NCI-H2081 treated with DMSO at 0.1 percent for 48 hours (cell line): ENCODE measurements at places on chromosomes 6 and 20.

DNA sequence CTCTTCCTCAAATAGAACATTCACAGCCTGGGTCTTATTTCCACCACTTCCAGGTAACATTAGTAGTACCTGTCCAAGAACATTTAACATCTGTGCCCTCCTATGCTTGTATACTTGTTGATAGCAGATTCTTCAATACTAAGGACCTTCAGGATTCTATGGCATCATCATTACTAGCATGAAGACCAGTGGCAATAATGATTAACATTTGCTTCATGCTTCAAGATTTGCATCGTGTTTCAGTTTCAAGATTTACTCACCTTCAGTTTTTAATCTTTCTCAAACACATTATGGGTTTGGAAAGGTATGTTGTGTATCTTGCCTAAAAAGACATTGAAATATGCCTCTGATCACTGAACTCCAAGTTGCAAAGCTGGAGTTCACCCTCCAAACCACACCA, 412.8 kb upstream of the NRSN1 start:
- DNase-seq: no peak

DNA sequence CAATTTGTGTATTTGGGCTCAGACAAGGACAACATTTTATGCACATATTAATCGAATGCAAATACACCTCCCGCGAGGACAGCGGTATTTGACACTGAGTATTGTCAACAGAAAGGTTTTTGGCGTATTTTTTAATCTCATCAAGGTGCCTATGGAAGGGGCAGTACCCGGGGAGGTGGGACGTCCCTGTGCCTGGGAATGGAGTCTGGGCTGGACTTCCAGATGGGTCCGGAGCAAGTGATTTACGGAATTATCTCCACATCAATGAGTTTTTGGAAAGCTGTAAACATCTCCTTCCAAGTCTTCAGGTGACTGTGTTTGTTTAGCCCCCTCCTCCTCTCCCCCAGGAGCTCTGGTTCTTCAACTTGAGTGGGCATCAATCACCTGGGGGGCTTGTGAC, 39.8 kb downstream of the PRR18 start:
- no peak for DNase-seq

DNA sequence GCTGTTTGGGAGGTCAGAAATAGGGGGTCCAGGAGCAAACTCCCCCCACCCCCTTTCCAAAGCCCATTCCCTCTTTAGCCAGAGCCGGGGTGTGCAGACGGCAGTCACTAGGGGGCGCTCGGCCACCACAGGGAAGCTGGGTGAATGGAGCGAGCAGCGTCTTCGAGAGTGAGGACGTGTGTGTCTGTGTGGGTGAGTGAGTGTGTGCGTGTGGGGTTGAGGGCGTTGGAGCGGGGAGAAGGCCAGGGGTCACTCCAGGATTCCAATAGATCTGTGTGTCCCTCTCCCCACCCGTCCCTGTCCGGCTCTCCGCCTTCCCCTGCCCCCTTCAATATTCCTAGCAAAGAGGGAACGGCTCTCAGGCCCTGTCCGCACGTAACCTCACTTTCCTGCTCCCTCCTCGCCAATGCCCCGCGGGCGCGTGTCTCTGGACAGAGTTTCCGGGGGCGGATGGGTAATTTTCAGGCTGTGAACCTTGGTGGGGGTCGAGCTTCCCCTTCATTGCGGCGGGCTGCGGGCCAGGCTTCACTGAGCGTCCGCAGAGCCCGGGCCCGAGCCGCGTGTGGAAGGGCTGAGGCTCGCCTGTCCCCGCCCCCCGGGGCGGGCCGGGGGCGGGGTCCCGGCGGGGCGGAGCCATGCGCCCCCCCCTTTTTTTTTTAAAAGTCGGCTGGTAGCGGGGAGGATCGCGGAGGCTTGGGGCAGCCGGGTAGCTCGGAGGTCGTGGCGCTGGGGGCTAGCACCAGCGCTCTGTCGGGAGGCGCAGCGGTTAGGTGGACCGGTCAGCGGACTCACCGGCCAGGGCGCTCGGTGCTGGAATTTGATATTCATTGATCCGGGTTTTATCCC, at the start of gene VEGFA:
TSS of gene VEGFA (plus strand) at position 686 of the 846 bp plus-strand sequence.
- DNase-seq: no peak

- no peak for DNase-seq
Measured at GRCh38 chr20:8877294-8877693, 191.6 kb upstream of the PLCB4 start.

DNA sequence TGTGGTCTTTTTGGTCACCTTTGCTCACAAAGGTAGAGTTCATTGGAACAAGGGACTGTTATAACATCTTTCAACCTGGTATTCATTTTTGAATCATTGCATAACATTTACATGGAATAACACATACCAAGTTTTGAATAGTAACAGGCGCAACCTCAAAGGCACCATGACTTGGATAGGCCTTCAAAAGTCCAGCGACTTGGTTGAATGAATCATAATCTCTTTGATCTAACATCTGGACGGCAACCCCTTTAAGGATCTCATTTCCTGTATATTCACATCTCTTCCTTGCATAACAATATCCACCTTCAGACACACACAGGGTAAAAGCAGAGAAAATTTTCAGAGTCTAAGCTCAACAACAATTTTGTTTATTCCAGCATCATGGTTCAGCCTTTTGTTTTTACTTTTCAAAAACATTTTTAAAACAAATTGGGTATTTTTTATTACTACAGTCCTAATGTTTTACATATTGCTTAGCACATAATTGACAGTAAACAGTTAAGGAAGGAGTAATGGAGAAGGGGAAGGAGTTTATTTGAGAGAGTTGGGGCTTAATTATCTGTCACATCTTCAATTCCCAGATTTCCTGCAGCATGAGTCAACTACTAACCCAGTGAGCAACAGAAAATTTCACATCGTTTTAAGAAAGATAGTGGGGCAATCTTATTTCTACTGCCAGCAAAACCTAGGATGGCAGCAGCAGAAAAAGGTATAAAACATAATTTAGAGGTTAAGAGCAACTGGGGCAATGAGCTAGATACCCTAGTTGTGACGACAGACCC, 41.8 kb upstream of the F13A1 start:
- DNase-seq: no peak

GRCh38 chr20:59484228-59484627, 120.1 kb upstream of the PHACTR3 start:
- DNase-seq: no peak

DNA sequence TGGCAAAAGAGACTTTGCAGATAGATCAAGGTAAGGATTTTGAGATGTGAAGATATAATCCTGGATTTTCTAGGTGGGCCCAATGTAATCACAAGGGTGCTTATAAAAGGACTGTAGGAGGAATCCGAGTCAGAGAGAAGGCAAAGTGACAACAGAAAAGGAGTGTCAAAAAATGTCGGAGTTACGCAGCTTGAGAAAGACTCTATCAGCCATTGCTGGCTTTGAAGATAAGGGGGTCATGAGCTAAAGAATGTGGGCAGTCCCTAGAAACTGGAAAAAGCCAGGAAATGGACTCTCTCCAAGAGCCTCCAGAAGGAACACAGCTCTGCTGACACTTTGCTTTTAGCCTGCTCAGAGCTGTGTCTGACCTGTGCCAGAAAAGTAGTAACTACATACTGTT, 8.7 kb upstream of the RWDD1 start:
- no peak for DNase-seq

DNA sequence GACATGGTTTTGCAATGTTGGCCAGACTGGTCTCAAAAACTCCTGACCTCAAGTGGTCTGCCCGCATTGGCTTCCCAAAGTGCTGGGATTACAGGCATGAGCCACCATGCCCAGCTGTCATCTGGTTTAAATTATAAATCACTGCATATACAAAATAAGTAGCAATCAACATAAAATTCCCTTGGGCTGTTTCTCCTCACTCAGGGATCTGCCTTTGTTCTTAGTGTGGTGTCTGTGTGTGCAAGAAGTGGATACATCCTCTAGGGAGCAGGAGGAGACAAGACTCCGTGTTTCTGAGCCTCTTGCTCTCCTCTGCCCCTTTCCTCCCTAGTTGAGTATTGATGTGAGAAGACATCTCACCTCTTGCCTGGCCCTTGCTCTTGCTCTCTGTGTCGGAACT, 65.2 kb upstream of the ADGRF4 start:
- no peak for DNase-seq

GRCh38 chr6:29520232-29520631, 32.5 kb upstream of the MAS1L start:
- DNase-seq: no peak

DNA sequence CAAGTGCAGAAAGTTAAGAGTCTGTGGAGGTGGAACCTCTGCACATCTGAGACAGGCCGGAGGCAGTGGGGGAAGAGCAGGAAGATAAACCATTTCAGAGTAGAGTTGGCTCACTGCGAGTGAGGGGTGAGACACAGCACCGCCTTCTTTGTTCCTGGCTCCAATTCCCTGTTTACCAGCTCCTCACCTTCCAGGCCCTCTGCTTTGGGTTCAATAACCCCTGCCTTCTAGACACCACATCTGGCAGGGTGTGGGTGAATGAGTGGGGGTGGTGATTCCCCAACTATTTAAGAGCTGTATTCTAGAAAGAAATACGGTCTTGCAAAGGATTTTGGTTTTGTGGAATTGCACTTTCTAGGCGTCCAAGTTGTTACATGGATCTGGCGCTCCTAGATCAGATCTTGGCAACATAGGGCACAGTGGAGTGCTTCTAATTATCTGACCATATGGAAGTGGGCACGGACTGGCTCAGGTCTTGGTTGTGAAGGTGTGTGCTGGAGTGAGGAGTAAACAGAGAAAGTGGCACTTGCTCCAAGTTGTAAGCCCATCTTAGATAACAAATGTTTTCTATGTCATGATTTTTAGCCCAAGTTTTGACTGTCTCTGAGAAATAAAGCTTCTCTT, 141.6 kb upstream of the NRN1 start:
- DNase-seq: no peak

GRCh38 chr6:80151635-80152034, 45.2 kb downstream of the BCKDHB start:
- no peak for DNase-seq
